ENCODE measurements at places on chromosomes 5 and 9. TPM values are rescaled to one million over a fixed set of nuclear protein-coding genes. Genes with fewer than 3 reads are reported as not detected.

IL4 gene
- not detected for total RNA-seq

SOHLH1 gene
- not detected for total RNA-seq

PCDHA12 gene
- 0.10 TPM for total RNA-seq

TPPP gene
- total RNA-seq = 10.5 TPM

AIF1L gene
- total RNA-seq = 19.1 TPM

MIGA2 gene
- total RNA-seq = 25.2 TPM

LRRC70 gene
- total RNA-seq = 10.4 TPM

TMEM215 gene
- total RNA-seq = 2.1 TPM

TRPM3 gene
- 0.72 TPM for total RNA-seq

IFNA2 gene
- not detected for total RNA-seq

ABO gene
- total RNA-seq = 1.4 TPM

UBTD2 gene
- total RNA-seq = 72.0 TPM

GLRA1 gene
- total RNA-seq = not detected

CD274 gene
- 4.1 TPM for total RNA-seq

PCDH12 gene
- 20.1 TPM for total RNA-seq

STKLD1 gene
- 0.41 TPM for total RNA-seq

SLC6A7 gene
- total RNA-seq = not detected

RORB gene
- total RNA-seq = 0.92 TPM
